Gastroesophageal sphincter (tissue), 4 donors: ENCODE measurements at places on chromosomes 4 and X. TPM values are rescaled to one million over a fixed set of nuclear protein-coding genes. Genes with fewer than 3 reads are reported as not detected.

DNA sequence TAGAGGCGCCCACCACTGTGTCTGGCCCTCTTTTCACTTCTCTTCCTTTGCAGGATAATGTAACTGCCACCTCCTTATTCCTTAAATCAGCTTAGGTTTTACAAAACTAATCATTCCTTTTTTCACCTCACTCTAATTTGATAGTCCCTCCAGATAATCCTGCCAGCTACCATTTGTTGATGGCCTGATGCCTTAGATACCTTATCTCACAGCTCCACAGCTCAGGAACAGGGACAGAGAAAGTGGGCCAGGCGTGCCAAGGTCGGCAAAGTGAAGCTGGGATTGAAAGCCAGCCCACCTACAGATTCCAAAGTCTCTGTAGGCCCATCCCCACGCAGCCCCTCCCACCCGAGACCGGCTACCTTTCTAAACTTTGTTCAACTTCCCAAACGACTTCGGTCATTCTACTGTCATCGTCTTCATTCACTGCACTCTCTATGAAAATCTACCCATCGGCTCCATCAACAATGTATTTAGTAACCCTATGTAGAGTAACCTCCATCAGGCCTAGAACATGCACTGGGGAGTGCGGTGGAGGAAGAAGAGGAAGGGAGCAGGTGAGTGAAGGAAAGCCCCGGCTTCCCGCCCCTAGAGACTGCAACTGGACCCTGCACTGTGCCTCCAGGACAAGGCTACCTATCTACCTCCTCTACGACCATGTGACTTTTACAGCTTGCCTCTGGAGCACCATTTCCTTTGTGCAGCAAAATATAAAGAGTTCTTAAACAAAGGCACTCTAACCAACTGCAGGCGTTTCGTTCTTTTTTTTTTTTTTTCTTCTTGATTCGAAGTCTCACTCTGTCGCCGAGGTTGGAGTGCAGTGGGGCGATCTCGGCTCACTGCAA, 1.5 kb downstream of the CASP6 start:
- ATAC-seq = no peak

GRCh38 chr4:109009909-109010308, 247.1 kb upstream of the ETNPPL start:
- ATAC-seq = no peak

GRCh38 chrX:30219372-30219771, 4.0 kb downstream of the MAGEB2 start:
- ATAC-seq = no peak

DNA sequence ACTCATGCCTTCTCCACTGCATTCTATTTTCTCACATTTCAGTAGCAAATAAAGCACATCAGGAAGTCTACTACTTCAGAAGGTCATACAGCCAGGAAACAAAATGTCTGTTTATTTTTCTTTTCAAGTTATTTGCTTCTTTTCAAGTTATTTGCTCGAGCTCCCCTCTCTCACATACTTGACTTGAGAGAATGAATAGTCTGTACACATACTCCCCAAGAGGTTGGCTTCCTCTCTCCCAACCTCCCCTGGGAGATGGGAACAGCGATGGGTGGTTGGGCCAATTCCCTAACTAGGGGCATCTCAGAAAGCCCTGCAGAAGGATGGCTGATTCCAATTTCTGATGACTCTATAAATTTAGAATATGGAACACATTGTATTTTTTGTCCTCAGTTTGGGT, 64.7 kb upstream of the PTPN13 start:
- ATAC-seq = no peak

DNA sequence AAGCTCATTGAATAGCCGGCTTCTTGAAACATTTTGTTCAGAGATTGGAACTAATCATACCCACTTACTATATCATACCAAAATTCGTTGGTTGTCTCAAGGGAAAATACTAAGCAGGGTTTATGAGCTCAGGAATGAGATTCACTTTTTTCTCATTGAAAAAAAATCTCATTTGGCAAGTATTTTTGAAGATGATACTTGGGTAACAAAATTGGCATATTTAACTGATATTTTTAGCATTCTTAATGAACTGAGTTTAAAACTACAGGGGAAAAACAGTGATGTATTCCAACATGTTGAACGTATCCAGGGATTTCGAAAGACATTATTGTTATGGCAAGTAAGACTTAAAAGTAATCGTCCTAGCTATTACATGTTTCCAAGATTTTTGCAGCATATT, 6.4 kb downstream of the FAM200B start:
- no peak for ATAC-seq

DNA sequence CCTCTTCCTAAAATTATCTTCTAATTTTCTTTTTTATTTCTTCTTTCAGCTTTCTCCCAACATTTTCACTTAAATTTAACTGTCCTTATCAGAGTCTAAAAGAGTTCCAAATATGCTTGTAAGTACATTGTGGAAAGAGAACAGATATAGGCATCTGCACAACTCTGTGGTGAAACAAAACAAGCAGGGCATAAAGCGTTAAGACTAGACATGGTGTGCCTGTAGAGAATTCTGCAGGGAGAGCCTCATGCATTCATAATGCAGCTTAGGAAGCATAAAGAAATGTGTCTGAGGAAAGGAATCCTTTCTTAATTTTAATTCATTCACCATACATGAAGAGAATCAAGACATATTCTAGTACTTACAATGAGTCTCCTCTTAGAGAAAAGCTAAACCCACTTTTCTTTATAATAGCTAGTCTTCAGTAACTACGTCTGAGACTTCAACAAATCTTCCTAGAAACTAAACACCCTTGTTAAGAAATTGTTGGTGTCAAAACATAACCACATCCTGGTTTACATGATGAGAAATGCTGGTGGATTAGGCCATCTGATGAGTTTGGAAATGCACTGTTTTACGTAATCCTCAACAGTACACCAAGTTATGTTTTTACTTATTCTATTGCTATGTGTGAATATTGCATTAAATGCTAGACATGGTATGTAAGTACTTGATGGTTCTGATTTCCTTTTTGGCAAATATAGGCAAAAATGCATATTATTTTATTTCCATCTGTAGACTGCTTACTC, 307.8 kb upstream of the GIMD1 start:
- ATAC-seq = no peak

DNA sequence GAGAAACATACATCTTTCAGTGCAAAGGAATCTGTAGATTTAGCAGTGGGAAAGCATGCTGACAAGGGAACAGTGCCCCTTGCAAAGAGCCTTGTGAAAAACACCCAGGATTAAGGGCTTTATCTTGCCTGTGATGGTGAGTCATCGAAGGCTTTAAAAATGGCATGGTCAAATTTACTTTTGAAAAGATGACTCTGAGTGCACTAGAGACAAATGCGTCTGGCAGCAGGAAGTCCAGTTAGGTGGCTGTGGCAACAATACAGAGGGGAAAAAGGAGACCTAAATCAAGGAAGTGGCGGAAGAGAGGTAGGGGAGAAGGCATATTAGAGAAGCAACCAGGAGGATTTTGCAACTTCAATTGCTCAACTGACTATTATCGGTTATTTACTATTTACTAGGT, 472.6 kb upstream of the CPEB2 start:
- no peak for ATAC-seq

DNA sequence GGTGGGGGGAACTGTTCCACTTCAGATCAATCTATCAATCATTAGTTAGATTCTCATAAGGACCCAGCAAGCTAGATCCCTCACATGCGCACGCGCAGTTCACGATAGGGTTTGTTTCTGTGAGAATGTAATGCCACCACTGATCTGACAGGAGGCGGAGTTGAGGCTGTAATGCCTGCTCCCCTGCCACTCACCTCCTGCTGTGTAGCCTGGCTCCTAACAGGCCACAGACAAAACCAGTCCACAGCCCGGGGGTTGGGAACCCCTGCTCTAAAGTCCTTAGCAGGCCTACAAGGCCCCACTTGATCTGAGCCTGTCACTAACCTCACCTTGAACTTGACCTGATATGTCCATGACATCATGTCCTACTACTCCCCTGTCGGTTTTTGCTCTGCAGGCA, 30.3 kb downstream of the ARL9 start:
- ATAC-seq = no peak

- no peak for ATAC-seq
Measured at GRCh38 chrX:10579112-10580011, 41.0 kb downstream of the MID1 start.

DNA sequence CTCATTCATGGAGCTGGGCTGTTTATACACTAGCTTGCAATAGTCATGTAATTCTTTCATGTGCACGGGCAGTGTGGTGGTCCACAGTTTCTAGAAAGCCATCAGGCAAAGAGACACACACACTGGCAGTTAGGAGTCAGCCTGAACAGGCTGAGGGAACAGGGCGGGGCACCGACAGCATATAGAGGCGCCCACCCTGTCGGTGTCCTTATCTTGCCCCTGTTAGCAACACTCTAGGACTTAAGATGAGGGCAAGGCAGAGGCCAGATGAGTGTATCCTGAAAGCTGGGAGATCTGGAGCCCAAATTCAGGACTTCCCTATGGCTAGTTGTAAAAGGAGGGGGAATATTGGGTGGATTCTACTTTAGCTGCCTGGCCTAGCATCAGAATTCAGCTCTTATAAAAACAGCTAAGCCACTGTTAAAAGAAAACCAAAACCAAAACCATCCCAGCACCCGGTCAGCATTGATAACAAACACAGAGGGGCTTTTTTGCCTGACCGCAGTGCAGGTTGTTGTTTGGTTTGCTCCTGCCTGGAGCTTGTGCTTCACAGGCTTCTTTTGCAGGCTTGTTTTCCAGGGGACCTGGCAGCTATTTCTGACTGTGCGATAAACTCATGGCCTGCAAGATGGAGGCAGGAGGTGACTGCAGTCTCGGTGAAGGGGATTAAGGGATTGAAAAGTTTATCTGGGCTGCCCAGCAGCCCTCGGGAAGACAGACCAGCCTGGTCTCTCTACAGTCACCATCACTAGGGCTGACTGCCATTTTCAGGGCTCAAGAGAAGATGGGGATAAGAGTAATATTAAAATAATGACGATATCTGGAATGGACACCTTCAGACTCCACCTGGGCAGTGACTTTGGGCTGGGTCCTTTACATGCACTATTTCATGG, 638.9 kb downstream of the MID1IP1 start:
- no peak for ATAC-seq

DNA sequence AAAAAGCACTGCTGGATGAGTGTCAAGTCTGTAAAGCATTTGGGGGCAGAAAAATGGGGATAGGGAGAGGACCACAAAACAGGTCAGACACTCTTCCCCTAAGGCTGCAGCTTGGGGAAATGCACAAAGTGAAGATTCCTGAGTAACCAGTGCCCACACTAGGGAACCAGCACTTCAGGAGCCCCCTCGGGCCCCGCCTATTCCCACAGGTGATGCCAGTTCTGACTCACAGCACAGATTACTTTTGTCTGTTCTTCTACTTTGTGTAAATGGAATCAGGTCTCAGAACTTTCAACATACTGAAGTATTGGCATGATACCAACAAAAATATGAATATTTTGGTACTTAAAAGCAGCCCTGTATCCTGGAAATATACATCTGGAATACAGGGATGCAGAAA, 112.5 kb downstream of the ADRA2C start:
- no peak for ATAC-seq

- ATAC-seq = no peak
Measured at GRCh38 chr4:41992967-41993857, 2.9 kb downstream of the SLC30A9 start.

GRCh38 chrX:111811831-111812230, 64.2 kb upstream of the TRPC5OS start:
- ATAC-seq = no peak

- no peak for ATAC-seq
Measured at GRCh38 chrX:134760650-134761049, 102.4 kb upstream of the PLAC1 start.

DNA sequence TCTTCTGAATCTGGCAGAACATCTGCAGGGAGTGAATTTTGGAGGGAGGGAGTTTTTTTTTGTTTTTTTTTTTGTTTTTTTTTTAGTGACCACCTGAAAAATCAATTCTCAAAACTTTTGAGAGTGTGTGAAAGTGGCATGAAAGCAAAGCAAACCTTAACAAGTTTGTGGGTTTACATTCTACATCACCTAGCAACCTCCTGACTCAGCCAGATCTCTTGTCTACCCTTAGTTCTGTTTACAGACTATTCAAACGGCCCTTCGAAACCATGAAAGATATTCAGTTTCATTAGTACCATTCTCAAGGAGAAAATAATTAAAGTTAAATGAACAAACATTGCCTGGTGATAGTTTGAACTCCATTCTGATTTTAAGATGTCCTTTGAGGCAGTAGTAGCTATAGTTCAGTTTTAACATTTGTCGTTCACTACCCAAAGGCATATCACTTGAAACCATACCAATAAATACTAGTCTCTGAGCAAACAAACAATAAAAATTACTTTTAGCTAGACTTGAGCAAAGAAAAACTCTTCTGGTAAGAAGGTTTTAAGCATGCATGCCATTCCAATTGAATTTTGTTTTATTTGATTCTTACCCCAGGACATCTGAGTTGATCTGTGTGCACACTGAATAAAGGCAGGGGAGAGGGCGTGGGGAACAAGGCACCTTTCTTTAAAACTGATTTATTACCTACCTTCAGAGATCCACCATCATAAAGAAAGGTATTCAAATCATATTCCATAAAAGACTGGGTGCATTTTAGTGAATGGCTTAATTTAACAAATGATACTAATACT, 137.7 kb downstream of the ARX start:
- no peak for ATAC-seq

- ATAC-seq = no peak
Measured at GRCh38 chrX:130831347-130831722, 71.7 kb downstream of the ENOX2 start.

GRCh38 chr4:41141900-41142299, 72.4 kb downstream of the APBB2 start:
- ATAC-seq = peak; percentile 31

DNA sequence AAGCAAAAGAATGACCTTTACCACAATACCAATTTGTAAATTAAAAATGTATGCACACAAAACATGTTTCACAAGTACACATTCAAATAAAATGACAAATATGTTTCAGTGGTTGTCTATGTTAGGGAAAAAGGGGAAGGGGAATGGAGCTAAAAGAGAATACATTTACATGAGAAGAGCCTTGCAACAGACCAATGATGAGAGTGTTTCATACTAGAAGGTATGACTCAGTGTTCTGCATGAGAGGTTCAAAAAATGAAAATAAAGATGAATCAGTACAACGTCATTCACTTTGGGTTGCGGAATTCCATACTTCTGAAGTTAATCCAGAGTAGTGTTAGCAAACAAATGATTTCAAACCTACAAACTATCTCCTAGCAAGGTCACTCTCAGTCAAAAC, 51.7 kb downstream of the RPGR start:
- no peak for ATAC-seq

GRCh38 chr4:7824218-7824617, 115.4 kb downstream of the AFAP1 start:
- ATAC-seq = no peak

DNA sequence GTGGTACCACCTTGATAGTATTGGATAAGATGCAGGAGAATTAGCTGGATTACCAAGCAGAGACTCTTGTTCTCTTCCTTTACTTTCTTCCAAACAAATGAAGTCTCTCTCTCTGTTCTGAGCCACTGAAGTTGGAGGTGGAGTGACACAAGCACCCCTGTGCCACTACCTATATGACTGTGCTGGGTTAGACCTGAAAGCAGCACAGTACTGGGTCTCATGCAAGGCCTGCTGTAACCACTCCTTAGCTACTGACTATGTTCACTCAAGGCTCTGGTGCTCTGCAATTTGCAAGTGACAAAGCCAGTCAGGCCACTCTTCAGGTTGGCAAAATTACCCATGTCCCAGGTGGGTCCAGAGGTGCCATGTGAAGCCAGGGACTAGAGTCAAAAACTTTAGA, 389.6 kb upstream of the MAOA start:
- ATAC-seq = no peak

Gene TIGD4
- total RNA-seq = 0.94 TPM

Gene SPANXA2
- not detected for total RNA-seq

Gene SLC10A3
- total RNA-seq = 40.0 TPM

Gene GPC4
- total RNA-seq = 65.6 TPM

Gene SH2D1A
- 7.7 TPM for total RNA-seq

Gene EREG
- total RNA-seq = 3.0 TPM

Gene RAB39B
- total RNA-seq = not detected

Gene PGM2
- total RNA-seq = 20.4 TPM

Gene CORIN
- 2.3 TPM for total RNA-seq
